Cortex of kidney (tissue), 1 donor: ENCODE measurements at places on chromosomes 3 and 15.

DNA sequence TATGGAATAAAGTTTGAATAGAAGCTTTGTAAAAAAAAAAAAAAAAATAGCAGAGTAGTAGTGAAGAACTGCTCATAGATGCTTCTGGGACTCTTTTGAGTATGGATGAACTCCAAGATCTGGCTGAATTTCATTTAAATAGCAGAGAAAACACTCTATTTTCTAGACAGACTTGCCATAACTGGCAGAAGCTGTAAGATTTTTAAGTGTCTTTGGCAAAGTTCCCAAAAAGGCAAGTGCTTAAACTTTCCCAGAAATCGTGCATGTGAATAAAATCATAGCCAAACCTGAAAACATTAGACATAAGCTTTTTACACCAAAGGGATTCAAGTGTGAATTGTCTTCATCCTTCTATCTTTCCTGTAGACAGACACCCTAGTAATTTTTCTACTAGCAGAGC is 110.3 kb upstream of the MITF start:
- DNase-seq, result no peak

DNA sequence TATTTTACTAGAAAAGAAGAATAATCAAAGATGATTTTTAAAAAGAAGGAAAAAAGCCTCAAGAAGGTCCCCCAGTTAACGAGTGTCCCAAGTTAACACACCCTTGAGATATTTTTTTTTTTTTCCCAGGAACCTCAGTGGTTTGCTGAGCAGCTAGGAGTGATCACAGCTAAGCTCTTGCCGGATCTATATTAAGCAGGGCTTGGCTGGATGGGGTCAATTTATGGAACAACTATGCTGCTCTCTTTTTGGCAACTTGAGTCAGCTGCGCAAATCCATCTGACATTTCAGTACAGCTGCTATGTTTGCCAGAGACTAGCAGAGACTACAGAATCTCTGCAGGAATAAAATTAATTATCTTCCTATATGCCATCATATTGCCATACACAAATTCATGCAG is at the start of gene LMOD3:
TSS of gene LMOD3 (minus strand) at position 193 of the 400 bp plus-strand sequence. CDS start 209 bp downstream, outside the sequence.
- no peak for DNase-seq

GRCh38 chr3:62732183-62732904 is 142.9 kb downstream of the CADPS start:
- DNase-seq, result no peak

DNA sequence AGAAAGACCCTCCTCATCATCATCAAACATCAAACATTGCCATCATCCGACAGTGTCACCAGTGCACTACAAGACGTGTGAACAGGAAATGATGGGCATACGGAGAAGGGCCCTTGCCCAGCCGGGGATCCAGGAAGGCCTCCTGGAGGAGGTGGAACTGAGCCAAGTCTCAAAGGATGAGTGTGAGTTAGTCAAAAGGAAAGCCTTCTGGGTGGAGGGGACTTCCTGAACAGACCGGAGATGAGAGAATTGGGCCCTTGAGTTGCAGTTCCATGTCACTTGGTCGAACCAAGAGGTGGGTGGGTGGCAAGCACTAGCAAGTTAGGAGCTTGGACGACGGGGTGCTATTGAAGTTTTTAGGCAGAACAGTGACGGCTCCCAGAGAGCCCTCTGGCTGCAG is 8.5 kb downstream of the SEMA4B start:
- no peak for DNase-seq

- no peak for DNase-seq
These were observed 88.7 kb downstream of the ARIH1 start for GRCh38 chr15:72562878-72563277.

GRCh38 chr15:44573386-44573785 is 36.4 kb downstream of the EIF3J start:
- no peak for DNase-seq

GRCh38 chr3:143654906-143655305 is 193.4 kb downstream of the SLC9A9 start:
- no peak for DNase-seq

DNA sequence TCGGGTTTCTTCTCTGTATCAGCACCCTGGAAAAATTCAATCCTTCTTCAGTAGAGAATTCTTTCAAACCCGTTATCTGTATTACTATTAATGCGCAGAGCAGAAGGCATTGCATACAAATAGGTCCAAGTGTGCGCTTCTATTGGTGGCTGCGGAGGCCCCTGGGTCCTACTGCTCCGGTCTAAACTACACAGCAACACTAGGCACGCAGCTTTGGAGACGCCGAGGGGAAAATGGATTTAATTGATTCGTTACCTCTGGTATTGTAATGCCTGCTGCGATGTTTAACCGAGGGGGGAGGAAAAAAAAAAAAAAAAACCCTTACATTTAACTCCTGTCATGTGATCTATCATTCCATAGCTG is at the start of gene ROBO1:
TSS of gene ROBO1 (minus strand) at position 94 of the 363 bp plus-strand sequence.
- DNase-seq, result no peak

- no peak for DNase-seq
These were observed 2.1 kb upstream of the GABRA5 start for GRCh38 chr15:26864664-26865191.

DNA sequence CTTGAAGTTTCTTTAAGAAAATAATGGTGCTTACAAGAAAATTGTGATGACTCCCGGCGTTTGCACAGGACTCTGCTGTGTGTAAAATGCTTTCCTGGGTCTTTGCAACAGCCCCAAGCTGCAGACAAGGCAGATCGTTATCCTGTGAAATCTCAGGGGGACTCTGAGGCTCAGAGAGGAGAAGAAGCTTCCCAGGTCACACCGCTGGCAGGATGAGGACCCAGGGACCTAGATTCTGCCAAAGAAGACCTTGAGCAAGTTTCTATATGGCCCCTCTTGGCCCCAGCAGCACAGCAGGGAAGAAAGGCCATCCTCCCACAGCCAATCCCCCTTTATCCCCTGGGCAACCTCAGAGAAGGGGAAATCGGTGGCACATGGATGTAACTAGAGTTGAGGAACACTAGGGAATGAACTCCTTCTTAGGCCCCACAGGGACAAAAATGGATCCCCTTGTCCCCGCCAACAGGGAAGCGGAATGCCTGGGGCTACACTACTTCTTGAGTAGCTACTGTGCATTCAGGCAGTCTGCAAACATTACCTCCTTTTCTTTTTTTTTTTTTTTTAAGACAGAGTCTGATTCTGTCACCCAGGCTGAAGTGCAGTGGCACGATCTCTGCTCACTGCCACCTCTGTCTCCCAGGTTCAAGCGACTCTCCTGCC is 72.8 kb downstream of the CPN2 start:
- no peak for DNase-seq

DNA sequence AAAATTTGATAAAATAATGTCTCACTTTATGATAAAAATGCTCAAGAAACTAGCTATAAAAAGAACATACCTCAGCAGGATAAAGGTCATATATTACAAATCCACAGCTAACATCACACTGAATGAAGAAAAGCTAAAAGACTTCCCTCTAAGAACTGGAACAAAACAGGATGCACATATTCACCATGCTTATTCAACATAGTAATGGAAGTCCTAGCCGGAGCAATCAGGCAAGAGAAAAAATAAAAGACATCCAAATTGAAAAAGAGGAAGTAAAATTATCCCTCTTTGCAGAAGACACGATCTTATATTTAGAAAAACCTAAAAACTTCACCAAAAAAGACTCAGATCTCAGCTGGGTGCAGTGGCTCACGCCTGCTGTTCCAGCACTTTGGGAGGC is 34.0 kb downstream of the SENP7 start:
- no peak for DNase-seq

GRCh38 chr15:80246425-80246894 is 5.6 kb downstream of the CTXND1 start:
- DNase-seq, result no peak

DNA sequence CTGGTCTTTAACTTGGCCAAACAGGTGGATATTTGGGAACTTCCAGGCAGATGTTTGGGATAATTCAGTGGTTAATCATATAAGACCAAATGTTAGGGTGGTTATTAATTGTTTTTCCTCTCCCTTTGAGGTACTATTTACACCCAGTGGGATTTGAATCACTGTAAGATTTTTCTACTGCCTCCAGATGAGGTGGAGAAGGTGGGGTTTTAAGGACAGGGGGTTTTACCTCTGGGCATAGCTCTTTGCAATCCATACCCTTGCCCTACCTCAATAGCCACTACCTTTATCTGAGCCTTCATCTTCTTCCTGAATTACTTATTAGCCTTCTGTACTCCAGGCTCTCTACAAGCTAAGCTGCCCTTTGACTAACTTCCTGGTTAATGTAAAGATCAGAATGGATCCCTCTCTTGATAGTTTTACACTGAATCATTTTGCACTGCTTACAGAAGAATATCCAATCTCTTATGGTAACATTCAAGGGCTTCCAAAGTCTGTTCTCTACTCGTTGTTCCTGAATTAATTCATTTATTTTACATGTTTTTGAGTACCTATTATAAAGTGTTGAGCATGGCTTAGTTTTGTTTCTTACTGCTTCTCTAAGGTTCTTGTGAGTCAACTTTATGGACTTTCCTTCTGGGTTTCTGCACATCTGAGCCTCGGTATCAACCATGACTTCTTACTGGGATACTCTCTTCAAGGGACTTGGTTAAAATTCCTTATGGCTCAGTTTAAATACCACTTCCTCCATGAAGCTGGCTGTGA is 331.2 kb upstream of the TBL1XR1 start:
- DNase-seq, result no peak

- no peak for DNase-seq
These were observed 119.0 kb upstream of the RASGRP1 start for GRCh38 chr15:38683382-38684242.
